Kidney epithelial cell (primary cell): ENCODE measurements at places on chromosomes 2 and 18. TPM values are rescaled to one million over a fixed set of nuclear protein-coding genes. Genes with fewer than 3 reads are reported as not detected.

The VSNL1 gene
- 0.13 TPM in 1 of 2 replicates, not detected in the other for total RNA-seq

The CCDC85A gene
- 0.27 and 0.29 TPM in 2 replicates for total RNA-seq

The DLX1 gene
- total RNA-seq, result 0.17 TPM in 1 of 2 replicates, not detected in the other

DNA sequence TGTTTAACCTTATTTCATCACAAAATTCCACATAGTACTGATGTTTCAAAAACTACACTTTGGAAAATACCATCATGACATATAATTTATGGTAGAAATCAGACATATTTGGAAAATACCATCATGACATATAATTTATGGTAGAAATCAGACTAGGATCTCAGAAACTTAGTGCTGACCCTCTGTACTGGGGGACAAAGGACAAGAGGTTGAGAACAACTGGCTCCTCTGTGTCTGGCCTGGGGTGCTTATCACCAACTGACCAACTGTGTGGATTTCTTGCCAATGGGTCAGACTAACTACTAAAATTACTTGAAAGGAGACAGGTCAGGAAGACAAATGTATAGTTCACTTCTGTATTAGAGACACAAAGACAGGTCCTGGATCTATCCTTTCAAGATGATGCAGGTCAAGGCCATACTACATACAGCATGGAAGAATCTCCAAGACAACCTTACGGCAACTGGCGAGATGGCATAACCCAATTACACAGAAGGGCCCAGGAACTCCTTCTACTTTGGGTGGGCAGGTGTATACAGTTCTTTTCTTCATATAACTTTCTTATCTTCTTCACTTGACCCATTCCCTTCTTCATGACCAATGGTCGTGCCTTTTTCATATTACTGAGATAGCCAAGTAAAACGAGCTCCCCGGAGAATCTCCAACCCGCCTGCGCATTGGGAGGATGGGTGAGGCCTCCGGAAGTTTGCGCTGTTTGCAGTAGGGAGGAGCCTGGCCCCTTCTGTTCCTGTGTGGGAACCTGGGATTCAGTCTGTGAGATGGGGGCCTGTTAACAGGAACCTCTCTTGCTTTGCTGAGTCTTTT lies 290.5 kb downstream of the AGPS start:
- DNase-seq, result no peak

- no peak for DNase-seq
These were observed 24.2 kb downstream of the RPRD1A start for GRCh38 chr18:36043153-36043552.

DNA sequence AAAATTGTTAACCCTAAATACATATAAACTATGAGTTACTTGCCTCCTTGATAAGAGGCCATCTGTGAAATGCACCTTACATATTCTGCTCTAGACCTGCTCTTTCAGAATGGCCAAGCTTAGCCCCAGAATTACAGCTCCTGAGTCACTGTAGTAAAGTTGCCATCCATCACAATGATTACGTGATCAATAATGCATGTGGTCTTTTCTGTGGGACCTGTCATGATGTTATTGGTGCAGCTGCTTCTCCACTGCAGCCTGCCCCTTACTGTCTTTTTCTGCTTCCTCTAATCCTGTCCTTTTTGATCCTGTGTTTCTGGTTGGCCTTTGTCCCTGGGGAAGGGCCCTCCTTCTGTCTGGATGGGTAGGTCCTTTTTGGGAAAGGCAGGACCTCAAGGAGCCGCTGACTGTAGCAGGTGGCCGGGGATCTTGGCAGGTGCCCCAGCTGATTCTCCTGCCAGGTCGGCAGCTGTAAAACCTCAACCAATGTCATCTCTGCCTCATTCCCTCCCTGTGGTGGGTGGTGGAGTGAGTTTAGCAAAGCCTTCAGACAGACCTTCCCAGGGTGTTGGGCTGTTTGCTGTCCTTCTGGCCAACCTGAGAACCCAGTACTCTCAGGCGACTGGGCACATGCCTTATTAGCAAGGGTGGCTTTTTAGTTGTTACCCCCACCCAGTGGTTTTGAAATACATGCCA lies 126.2 kb upstream of the EML6 start:
- no peak for DNase-seq

The CPLX4 gene
- total RNA-seq, result not detected in 2 replicates

- DNase-seq, result no peak
These were observed 6.3 kb downstream of the THNSL2 start for GRCh38 chr2:88176352-88176984.

- DNase-seq, result no peak
These were observed 521 bp downstream of the MYCN start for GRCh38 chr2:15940661-15941480.

- DNase-seq, result no peak
These were observed 41.0 kb upstream of the SLC30A6 start for GRCh38 chr2:32124660-32125059.

DNA sequence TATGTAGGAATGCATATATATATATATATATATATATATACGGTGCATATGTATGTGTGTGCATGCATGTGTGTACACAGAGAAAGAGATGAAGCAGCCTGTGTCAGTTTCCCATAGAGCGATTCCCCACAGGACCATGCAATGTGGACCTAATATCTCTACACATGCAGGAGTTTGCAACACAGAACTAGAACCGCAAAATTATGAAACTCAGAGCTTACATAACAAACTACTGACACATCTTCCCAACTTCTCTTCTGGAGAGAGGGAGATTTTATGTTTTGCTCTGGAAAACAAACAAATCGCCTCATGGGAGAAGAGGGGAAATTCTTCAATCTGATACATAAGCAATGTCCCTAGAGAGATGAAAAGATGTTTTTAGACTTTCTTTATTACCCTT lies 377.2 kb downstream of the LRATD1 start:
- no peak for DNase-seq

DNA sequence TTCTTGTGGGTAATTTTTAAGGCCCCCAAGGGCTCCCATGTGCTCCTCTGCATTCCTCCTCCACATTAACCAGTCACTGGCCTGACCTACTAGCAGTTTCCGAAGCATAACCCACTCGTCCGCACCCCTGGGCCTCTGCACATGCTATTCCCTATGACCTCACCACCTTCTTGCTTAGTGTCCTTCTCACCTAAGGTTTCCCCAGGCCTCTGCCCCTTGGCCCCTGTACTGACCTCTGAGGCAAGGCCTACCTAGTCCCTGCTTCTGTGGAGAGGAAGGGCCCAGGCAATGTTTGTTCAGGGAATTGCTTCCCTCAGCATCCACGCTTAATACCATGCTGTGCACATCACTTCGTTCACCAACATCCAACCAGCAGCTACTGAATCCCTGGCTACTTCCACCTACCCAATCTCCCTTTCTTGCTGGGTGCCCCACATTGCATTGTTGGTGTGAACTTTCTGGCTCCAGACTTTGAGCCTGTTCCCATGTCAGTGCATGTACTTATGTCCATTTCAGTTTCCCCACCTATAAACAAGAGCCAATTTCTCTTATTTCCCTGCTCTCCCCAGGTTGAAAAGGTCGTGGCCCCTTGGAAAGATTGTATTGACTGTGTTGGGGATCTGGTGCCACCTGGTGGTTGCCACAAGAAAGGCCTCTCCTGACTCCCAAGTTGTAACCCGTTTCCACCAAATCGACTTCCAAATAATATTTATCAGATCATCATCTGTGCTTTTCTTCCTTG lies 19.2 kb upstream of the TMEM177 start:
- DNase-seq, result no peak

GRCh38 chr2:6730003-6730402 lies 135.7 kb downstream of the CMPK2 start:
- no peak for DNase-seq
